Dermis lymphatic vessel endothelial cell (primary cell): ENCODE measurements at places on chromosomes 4 and X. TPM values are rescaled to one million over a fixed set of nuclear protein-coding genes. Genes with fewer than 3 reads are reported as not detected.

IBSP gene
- total RNA-seq = not detected in 2 replicates

BMP3 gene
- total RNA-seq = under 0.01 TPM in 1 of 2 replicates, not detected in the other

SYNPO2 gene
- 0.11 and 0.52 TPM in 2 replicates for total RNA-seq

DMD gene
- 0.77 and 2.3 TPM in 2 replicates for total RNA-seq

RAB40A gene
- total RNA-seq = under 0.01 TPM in 2 replicates
